Left ventricle myocardium superior (tissue), 1 donor: ENCODE measurements at places on chromosomes 2 and 18. TPM values are rescaled to one million over a fixed set of nuclear protein-coding genes. Genes with fewer than 3 reads are reported as not detected.

Gene IL36B
- not detected for total RNA-seq

DNA sequence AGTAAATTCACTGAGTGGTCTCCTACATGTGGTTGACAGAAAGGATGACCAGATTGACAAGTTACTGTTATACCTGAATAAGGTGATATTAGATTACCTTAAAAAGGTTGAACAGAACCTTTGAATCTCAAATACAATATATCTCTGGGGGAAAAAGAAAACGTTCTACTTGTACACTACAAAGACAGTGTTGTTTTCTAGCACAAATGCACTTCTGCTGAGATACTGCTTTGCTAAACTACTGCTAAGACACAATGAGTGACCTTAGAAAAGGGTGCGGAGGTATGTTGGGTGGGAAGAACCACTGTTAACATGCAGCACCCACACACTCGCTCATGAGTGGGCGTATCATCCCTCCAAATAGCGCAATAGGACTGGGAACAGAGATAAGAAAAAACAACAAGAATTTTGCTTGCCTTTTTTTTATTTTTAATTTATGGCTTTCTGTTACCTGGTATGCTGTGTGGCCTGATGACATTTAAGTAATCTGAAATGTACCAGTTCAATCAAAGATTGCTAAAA is 6.1 kb downstream of the BCL2 start:
- DNase-seq, result no peak

Gene CYBRD1
- total RNA-seq, result 55.0 TPM

- no peak for DNase-seq
These were observed 5.1 kb upstream of the CALCRL start for GRCh38 chr2:187453078-187453641.

DNA sequence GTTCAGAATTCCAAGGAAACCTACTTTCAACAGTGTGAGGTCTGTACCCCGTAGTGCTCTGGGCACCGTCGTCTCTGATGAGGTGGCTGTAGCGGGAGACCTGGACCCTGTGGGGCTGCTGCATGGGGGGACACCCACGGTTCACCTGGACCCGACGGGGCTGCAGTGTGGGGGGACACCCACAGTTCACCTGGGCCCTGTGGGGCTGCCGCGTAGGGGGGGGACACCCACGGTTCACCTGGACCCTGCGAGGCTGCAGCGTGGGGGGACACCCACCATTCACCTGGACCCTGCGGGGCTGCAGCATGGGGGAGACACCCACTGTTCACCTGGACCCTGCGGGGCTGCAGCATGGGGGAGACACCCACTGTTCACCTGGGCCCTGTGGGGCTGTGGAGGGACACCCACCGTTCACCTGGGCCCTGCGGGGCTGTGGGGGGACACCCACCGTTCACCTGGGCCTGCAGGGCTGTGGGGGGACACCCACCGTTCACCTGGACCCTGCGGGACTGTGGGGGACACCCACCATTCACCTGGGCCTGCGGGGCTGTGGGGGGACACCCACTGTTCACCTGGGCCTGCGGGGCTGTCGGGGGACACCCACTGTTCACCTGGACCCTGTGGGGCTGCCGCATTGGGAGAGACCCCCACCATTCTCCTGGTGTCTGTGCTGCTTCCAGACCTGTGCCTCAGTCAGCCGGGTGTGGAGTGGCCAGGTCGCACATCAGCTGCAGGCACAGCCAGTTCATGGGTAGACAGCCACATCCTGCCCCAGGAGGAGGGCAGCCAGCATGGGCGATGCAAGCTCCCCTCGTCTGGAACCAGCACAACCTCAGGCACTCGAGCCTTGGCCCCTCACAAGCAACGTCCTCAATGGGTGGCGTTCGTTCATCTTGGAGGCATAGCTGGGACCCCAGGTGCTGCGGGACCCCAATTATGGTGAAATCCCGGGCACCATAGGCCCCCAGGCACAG is 114.5 kb downstream of the TMEM18 start:
- no peak for DNase-seq

- peak; percentile 58 for DNase-seq
These were observed 2.0 kb downstream of the ZNF521 start for GRCh38 chr18:25349926-25350487.

DNA sequence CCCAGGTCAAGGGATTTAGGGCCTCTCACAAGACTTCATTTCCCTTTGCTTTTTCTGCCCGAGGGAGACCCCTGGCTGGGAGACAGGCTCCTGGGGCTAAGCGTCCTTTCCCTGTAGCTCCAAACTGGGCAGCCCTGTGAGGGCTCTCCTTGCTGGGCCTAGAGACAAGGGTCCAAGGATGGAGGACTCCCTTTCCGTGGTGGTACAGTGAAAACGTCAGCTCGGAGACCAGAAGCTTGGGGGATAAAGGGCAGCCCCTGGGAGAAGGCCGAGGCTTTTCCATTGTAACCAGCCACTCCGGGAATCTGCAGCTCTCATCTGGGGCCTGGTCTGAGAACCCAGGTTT is 2.3 kb downstream of the SIX2 start:
- DNase-seq, result no peak

- DNase-seq, result no peak
These were observed 422 bp upstream of the MRPL53 start for GRCh38 chr2:74472945-74473258.

- DNase-seq, result no peak
These were observed 315.4 kb downstream of the CDH2 start for GRCh38 chr18:27861539-27861938.

GRCh38 chr18:78862395-78862794 is 117.2 kb upstream of the SALL3 start:
- no peak for DNase-seq

DNA sequence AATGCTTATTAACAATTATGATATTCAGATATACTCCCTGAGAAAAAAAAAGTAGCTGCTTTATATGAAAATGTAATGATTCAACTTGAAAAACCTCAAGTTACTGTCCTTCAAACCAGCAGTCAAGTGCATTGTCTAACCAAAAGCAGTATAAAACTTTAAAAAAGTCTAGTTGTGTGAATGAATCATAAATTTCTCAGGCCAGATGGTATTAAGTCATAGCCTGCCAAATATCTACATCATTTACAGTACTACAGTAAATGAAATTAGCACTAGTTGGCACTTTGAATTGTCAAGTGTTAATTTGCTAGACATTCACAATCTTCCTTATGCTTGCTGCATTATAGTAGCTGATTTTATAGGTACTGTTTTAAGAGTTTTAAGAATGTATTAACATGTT is 85.9 kb downstream of the CBLN2 start:
- DNase-seq, result no peak

Gene ADRA2B
- 5.0 TPM for total RNA-seq

- DNase-seq, result no peak
These were observed 104.2 kb downstream of the CRIM1 start for GRCh38 chr2:36459725-36460137.

Gene CDH7
- 0.05 TPM for total RNA-seq

GRCh38 chr2:156099382-156099781 is 233.1 kb downstream of the NR4A2 start:
- no peak for DNase-seq

Gene GEN1
- total RNA-seq, result 4.2 TPM

Gene UGT1A1
- not detected for total RNA-seq

Gene PFN4
- 0.62 TPM for total RNA-seq

- DNase-seq, result no peak
These were observed 57.7 kb downstream of the EIPR1 start for GRCh38 chr2:3319745-3320566.

DNA sequence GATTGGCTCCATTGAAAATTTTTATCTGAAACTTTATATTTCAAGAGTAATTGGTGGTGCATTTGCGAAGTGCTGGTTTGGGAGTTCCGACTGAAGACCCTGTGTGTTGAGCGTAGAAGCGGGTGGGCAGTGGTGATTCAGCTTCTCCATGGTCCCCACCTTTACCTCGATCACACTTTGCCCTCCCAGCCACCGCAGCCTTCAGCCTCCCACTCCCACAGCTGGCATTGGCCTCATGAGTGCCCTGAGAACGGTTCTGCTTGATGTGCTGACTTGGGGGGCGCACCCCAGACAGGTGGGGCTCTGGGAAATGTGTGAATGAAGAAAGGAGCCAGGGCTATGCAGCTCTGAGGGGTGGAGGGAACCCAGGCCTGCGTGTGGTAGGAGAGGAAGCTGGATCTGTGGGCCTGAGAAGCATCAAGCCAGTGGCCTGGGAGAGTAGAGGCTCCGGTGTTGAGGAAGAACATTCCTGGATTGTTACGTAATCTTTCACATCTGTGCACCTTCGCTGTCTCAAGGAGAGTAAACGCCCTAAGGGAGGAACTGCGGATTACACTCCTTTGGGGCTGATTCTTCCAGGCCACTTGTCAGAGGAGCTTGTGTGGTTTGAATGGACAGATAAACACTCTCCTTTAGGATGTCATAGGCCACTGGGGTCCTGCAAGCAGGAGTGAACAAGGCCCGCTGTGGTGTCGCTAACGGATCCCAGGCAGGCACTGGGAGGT is 83.8 kb downstream of the NPAS2 start:
- DNase-seq, result no peak

Gene FAM237A
- total RNA-seq, result 2.0 TPM

- DNase-seq, result no peak
These were observed 194.7 kb upstream of the GLI2 start for GRCh38 chr2:120540719-120541552.

- no peak for DNase-seq
These were observed 1567.5 kb upstream of the LRRTM1 start for GRCh38 chr2:81872006-81872405.

DNA sequence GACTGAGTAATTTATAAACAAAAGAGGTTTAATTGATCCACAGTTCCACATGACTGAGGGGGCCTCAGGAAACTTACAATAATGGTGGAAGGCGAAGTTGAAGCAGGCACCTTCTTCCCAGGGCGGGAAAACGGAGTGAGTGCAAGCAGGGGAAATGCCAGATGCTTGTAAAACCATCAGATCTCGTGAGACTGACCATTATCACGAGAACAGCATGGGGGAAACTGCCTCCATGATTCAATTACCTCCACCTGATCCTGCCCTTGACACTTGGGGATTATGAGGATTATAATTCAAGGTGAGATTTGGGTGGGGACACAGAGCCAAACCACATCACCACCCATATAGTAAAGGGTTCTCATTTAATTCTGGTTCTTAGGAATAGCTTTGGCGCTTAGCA is 219.5 kb upstream of the ATP5MC3 start:
- no peak for DNase-seq

DNA sequence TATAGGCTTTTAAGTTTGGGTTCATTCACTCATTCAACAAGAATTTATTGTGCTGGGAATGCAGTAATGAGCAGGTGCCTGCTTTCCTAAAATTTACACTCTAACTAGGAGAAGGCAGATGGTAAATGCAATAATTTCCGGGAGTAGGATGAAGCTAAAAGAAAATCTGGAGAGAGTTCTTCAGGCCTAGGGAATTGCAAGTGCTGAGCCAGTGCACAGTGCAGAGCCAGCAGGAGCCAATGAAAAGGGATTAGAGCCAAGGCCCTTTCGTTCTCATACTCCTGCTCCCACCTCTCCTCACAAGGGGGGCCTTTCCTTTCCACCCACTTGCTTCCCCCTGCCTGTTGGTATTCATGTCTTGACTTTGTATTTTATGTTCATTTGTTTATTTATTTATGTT is 55.1 kb downstream of the CFAP221 start:
- DNase-seq, result no peak

- no peak for DNase-seq
These were observed 61.0 kb downstream of the CDCA7 start for GRCh38 chr2:173415431-173416381.

Gene CYRIA
- 4.6 TPM for total RNA-seq

DNA sequence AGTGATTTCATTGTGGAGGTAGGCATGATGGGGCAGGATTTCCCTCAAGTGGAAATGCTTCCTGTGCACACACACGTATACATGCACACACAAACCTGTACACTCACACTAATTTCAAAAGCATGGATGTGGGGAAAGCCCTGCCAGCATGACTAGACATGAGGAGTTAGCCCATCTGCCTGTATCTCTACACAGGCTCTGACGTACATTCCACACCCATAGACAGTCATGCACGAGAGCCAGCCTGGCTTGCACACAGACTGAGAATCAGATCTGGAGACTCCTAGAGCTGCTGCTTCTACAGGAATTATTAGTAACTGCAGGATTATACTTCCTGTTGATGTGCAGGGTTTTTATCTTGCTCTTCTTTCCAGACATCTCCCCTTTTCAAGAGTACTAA is 27.3 kb upstream of the NFU1 start:
- peak; percentile 59 for DNase-seq

DNA sequence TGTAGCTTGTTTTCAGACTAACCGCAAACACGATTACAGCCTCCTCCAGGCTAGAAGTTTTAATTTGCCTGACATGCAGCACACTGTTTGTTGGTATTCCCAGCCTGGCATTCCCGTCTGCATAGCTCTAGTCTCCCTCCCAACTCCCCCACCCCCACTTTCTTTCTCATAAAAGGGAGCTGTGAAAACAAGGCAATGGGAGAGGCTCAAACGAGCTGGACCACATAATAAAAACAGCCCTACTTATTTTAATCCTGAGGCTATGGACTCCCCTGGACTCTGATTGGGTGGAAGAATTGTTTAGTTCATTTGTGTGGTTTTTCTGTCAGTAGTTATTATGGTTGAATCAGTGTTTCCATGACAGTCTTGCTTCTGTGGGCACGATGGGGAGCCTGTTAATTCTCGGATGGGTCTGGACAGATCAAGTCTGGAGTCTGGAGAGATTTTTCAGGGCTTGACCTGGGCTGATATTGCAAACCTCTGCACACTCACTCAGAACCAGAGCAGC is 1.2 kb downstream of the STON1 start:
- DNase-seq, result no peak

DNA sequence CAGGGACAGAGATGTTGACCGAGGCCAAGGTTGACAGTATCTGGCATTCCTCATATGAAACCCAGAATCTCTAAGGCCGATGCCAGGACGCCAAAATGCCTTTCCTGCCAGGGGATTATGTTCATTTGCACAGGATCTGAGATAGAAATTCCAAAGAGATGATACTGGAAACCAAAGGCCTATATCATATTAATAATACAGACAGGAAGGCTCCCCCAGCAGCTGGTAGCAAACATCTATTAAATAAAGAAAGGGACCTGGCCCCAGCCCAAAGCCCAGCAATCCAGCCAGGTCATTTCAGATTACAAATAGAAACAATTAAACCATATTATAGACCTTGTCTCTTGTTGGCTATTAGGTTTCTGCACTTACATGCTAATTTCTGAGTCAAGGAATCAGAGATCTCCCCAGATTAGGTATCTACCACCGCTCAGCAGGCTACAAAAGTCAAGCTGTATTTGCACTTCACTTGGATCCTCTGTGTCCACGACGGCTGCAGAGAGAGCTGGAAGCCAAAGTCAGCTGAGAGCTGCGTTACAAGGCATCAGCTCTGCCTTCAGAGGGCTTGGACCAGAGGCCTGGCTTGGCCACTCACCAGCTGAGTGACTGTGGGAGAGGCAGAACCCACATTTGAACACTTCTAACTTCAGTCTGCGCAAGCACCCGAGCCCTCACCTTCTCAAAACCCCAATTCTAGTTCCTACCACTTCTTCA is 269.3 kb upstream of the SIX2 start:
- DNase-seq, result no peak

- no peak for DNase-seq
These were observed 266.9 kb upstream of the GULP1 start for GRCh38 chr2:188024811-188025210.

Gene HSPE1
- 118 TPM for total RNA-seq

DNA sequence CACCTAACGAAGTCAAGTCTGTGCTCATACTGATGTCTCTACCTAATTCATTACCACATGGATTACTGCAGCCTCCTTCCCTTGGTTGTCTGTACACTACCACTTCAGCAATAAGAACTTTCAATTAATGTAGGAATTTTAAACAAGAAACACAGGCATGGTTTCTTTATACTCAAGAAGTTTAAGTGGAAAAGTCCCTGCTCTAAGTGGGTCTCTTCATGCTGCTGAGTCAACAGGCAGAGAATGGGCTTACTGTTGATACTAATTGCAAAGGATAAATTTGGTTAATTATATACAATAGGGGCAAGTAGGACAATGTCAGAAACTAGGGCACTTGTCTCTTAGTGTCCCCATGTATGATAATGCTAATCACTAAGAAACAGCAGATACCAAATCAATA is 392.6 kb downstream of the DSEL start:
- no peak for DNase-seq
